ENCODE measurements at places on chromosomes 16 and 17.

GRCh38 chr17:39801055-39801454 is 63.1 kb downstream of the IKZF3 start:
- no peak for DNase-seq

DNA sequence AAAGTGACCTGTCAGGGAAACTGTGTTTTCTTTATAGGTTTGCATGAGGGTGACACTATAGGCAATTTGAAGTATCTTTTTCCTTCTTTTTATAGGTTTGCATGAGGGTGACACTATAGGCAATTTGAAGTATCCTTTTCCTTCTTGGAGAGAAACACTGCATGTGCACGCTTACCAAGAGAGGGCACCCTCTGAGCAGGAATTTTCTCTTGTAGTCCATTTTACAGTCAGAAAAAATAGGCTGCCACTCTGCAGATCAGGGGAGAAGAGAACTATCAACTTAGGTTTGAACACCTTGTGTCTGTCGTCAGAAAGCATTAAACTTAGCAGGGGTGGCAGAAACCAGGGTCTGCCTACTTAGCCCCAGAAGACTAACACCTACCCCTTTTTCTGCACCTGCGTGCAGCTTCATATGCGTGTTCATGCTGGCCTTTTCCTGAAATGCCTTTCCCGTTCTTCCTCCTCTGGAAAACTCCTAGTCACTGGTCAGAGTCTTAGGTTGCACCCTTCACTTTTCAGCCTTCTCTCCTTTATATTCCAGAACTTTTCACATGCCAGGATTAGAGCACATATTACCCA is 16.4 kb upstream of the SMIM36 start:
- DNase-seq, result peak; percentile 37

DNA sequence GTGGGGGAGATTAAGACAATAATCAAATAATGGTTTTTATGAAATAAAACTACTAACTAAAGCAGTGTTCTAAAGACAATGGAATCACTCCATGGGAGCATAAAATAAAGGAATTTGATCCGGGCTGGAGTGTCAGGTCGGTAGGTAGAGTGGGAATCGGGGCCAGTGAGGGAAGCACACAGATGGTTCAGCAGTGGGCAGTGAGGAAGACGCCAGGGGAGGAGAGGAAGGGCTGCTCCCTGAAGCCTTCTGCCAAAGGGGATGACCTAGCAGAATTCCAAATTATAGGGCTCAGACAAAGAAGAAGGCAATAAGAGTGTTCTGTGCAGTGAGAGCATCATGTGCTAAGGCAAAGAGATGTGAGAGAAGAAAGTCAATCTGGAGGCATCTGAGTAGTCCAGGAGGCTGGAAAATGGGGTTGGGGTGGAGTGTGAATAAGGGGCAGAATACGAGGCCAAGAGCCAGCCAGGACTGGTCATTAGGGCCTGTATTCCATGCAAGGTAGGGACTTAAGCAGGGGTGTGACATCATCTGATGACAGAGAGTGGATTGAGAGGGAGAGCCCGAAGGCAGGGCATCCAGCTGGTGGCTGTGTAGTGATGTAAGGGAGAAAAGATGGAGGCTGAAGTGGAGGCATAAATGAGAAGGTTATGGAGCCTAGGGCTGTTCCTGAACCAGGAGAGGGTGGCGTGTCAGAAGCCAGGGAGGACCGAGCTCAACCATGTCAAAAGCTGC is 137.6 kb downstream of the COPRS start:
- no peak for DNase-seq

- DNase-seq, result no peak
Observed at GRCh38 chr17:9138161-9138717, 116.9 kb downstream of the NTN1 start.

- no peak for DNase-seq
Observed at GRCh38 chr17:2551493-2551892, 39.8 kb upstream of the METTL16 start.

- DNase-seq, result no peak
Observed at GRCh38 chr16:10114409-10114808, 67.8 kb downstream of the GRIN2A start.

DNA sequence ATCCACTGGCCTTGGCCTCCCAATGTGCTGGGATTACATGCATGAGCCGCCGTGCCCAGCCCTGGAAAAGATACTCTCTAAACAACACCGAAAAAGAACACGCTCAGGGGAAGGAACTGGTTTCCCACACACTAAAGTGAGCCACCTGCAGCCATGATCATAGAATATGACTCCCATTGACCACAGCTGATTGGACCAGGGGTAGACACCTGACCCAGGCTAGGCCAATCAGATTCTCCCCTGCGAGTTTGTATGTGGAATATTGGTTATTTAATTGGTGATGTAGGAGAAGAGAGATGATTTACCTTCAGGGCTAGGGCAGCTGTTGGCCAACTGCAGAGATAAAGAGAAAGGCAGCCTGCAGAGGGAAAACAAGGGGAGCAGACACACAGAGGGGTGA is 9.0 kb upstream of the GGA2 start:
- DNase-seq, result no peak

DNA sequence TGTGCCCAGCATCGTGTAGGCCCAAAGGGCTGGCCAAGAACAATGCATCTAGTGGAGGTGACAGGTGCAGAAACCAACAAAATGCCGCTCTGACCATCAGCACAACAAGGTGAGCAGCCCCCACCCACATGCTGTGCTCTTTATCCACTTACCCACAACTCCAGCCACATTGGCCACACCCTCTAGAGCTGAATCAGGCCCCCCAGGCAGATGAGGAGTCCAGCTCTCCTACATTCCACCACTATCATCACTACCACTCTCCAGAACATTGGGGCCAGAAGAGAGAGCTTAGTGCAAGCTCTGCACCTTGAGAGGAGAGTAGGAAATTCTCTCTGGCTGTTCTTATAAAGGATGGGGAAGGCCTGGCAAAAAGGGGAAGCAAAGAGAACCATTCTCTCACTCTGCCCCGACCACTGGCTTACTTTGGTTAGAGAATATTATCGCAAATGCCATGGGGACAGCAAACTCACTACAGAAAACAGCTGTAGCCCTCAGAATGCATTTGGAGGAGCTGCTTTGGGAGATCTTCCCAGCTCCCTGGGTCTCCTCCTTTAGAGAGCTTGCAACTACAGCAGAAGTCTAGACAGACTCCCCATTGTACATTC is 75.0 kb downstream of the TMEM132E start:
- no peak for DNase-seq

DNA sequence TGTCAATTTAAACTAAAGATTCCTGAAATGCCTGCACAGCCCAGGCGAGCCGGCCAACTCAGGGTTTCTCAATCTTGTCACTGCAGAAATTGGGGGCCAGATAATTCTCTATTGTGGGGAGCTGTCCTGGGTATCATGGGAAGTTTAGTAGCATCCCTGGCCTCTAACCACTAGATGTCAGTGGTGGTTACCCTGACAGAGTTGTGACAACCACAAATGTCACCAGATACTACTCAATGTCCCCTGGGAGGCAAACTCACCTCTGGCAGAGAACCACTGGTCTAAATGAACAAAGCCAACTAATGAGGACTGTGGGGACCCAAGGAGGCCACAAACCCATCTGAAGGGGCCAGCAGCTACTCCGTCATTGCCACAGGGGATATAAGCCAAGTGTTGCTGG is 90.9 kb downstream of the MYH11 start:
- peak; percentile 70 for DNase-seq

GRCh38 chr17:42618442-42619150 is 9.1 kb downstream of the TUBG1 start:
- DNase-seq, result peak; percentile 82

DNA sequence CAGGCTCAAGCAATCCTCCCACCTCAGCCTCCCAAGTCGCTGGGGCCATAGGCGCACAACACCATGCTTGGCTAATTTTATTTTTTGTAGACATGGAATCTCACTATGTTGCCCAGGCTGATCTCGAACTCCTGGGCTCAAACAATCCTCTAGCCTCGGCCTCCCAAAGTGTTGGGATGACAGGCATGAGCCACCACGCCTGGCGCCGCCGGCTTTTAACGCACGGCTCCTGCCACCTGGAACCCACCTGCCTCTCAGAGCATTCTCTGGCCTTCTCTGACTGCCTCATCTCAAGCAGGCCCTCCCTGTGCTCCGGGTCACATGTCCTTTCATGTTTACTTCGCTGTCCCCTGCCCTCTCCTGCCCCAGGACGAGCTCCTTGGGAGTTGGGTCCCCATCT is 10.3 kb downstream of the CASKIN1 start:
- no peak for DNase-seq

DNA sequence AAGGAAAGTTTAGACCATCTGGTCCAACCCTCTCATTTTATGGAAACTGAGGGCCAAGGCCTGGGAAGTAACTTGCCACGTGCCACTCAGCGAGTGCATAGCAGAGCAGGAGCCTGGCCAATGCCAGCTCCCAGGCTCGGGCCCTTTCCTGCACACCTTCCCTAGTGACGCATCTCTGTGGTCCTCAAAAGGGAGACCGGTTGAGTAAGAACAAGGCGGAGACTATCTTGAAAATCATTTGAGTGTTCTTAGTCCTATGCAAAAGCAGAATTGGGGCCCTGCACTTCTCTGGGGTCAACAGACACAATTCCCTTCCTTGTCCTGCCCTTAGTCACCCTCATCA is 2.8 kb downstream of the CCL4 start:
- no peak for DNase-seq

DNA sequence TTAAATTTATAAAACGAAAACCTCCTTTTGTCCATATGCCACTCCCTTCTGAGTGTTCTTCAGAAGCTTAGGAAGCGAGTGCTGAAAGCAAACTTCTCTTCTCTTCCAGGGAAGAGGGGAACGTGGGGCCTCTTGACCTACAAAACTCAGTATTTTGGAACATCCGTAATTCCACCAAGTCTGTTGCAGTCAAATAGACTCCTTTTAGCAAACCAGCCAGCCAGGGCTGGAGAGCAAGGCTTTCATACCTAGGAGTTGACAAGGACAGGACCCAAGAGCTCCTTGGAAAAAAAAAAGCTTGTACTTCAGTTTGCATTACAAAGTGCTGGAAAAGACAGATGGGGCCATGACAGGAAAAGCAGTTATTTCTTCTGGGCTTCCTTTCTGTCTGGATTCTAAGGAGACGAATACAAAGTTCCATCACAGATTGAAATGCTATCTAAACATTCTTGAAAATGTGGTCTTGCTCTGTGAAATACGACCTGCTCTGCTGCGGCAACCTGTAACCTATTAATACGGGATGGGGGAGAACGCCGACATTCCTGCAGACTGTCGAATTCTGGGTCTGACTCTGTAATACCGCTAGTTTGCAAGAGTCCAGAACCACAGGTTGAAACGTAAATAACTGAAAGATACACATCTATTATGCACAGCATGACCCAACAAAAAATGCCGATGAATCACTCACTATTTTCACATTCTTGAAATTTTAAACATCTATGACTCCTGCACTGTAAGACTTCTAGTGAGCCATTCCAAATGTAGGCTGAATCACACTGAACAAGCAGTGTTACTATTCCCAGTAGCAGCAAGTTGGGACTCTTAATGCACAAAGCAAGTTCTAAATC is 20.6 kb downstream of the VPS53 start:
- peak; percentile 12 for DNase-seq

GRCh38 chr17:67862614-67863217 is 37.4 kb downstream of the BPTF start:
- no peak for DNase-seq

- DNase-seq, result no peak
Observed at GRCh38 chr16:29712809-29713208, 33.0 kb downstream of the C16orf54 start.

GRCh38 chr17:4195306-4195705 is 52.3 kb downstream of the CYB5D2 start:
- no peak for DNase-seq

GRCh38 chr17:43615330-43616028 is 46.2 kb downstream of the MEOX1 start:
- no peak for DNase-seq

GRCh38 chr17:77959926-77960521 is 1.5 kb downstream of the TNRC6C start:
- DNase-seq, result peak; percentile 14

DNA sequence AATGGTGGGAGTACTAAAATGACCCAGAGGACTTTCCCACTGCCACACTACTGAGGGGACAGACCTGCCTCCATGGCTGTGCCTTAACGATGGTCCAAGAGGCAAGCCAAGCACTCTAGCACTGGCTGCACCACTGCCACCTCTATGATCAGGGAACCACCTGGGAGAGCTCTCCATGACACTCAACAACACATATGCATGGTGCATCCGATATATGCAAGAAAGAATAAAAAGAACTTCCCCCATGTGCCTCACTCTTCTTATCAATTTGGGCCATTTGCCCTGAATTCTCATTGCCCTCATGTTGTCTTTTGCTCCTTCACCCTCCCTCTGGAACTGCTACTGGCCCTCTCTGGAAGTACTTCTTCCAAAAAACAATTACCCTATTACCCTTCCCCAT is 99.5 kb downstream of the HS3ST3A1 start:
- DNase-seq, result no peak

GRCh38 chr16:83803811-83804210 is 4.0 kb upstream of the HSBP1 start:
- no peak for DNase-seq

- DNase-seq, result no peak
Observed at GRCh38 chr17:33120103-33120502, 128.5 kb downstream of the SPACA3 start.

- DNase-seq, result no peak
Observed at GRCh38 chr17:39994448-39994847, 13.8 kb downstream of the PSMD3 start.

GRCh38 chr16:75218256-75219076 is at the start of gene CTRB1:
Gene CTRB1, plus strand, starts transcription at chr16:75218988. Its CDS starts 20 bp downstream, at chr16:75219008.
- no peak for DNase-seq

GRCh38 chr17:70295731-70296130 is 126.4 kb downstream of the KCNJ2 start:
- DNase-seq, result no peak

- no peak for DNase-seq
Observed at GRCh38 chr16:67426950-67427349, 4.0 kb upstream of the HSD11B2 start.

- no peak for DNase-seq
Observed at GRCh38 chr16:85401370-85401916, 211.7 kb upstream of the GSE1 start.

- no peak for DNase-seq
Observed at GRCh38 chr17:69967910-69968411, 107.1 kb upstream of the KCNJ16 start.

DNA sequence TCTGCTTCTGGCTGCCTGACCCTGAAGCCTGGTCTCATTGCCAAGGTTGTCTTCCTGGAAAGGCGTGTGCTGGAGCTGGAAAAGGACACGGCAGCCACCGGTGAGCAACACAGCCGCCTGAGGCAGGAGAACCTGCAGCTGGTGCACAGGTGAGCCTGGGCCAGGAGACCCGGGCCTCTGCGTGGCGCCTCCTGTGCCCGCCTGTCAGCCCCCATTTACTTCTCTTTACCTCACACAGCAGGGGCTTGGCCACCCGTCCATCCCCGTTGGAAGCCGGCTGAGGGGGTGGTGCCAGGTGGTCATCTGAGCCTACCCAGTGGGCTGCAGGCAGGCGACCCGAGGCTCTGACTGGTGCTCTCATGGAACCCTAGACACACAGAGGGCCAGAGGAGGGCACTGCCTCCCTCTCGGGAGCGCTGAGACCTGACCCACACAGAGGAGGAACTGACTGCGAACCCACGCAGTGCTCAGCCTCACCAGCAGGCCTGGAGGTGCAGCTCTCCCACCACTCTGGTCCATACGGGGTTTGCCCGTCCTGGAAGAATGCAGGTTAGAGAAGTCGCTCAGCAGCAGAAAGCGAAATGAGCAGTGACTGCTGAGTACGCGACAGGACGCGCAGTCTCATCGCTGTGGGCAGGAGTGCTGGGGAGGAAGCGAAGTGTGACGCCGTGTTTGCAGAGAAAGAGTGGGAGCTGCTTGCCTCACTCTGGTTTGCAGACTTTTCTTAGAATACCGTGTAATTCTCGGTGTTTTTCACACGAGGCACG is 21.9 kb upstream of the CAPN15 start:
- DNase-seq, result no peak

GRCh38 chr16:50256604-50257003 is 9.7 kb upstream of the ADCY7 start:
- DNase-seq, result no peak
